Stimulated activated CD8-positive, alpha-beta memory T cell treated with anti-CD3 and anti-CD28 coated beads, Interleukin-2, amount 100 ng/mL, for 1 hour (primary cell): ENCODE measurements at places on chromosomes 6 and 20.
A peak's percentile ranks its signal among the peaks of the same experiment; 100 is the strongest.

DNA sequence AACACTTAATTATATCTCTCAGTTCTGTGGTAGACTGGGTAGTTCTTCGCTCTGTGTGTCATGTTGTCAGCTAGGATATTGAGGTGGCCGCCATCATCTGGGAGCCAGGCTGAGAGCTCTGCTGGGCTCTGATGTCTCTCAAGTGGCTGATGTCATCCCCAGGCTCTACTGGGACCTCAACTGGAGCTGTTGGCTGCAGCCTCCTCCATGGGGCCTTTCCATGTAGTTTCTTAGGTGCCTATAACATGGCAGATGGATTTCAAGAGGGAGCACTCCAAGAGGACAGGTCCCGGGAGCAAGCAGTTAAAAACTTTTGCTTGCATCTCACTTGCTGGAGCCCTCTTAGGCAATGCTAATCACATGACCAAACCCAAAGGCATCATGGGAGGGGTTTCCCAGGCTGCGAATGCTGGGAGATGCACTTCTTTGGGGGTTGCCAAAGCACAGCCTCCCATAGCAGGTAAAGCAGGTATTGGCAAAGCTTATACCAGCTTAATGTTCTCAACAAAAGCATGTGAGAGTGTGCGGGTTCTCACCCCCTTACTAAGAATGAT lies 129.8 kb downstream of the TMEM242 start:
- DNase-seq = no peak

- no peak for DNase-seq
Measured at GRCh38 chr6:24875534-24875901, 60.2 kb downstream of the RIPOR2 start.

GRCh38 chr6:38151580-38152500 lies 332.3 kb downstream of the ZFAND3 start:
- DNase-seq = no peak

- no peak for DNase-seq
Measured at GRCh38 chr6:74574794-74575193, 631.1 kb downstream of the COL12A1 start.

DNA sequence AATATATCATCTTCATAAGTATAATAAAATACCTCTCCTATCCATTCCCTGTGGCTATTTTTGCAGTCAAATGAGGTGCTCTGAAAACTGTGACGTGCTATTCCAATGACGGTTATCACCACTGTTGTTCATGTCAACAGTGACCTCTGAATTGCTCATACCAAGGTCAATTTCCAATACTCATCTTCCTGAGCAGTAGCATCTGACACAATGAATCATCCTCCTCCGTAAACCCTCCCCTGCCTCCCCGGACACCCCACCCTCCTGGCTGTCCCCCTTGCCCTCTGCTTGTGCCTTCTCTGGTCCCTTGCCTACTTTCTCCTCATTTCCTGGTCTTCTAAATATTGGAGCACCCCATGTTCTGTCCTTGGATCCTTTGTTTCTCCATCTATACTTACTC lies 77.7 kb upstream of the SLC22A23 start:
- no peak for DNase-seq

- no peak for DNase-seq
Measured at GRCh38 chr6:19851241-19852089, 14.3 kb downstream of the ID4 start.

- no peak for DNase-seq
Measured at GRCh38 chr6:128595544-128595943, 75.1 kb upstream of the PTPRK start.

DNA sequence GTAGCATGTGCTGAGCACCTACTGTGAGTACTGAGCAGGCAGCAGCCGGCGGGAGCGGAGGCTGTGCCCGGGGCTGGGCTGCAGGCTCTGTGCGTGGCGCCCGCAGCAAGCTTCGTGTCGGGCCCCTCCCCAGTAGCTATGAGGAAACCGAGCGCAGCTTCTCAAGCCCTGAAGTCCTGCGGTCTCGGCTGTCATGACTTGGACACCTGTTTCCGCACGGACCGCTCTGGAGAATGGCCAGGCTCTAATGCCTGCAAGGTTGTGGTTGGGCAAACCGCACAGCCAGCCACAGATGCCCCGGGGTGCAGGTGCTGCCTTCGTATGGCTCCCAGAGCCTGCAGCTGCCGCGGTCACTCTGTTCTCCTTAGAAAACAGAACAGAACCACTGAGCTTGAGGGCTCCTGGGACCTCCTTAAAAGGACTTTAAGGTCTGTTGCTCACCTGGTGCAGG lies 33.7 kb downstream of the PYGB start:
- DNase-seq = no peak

- DNase-seq = no peak
Measured at GRCh38 chr6:39593646-39594045, 131.6 kb downstream of the KIF6 start.

- DNase-seq = no peak
Measured at GRCh38 chr6:124977067-124977908, 15.1 kb downstream of the RNF217 start.

DNA sequence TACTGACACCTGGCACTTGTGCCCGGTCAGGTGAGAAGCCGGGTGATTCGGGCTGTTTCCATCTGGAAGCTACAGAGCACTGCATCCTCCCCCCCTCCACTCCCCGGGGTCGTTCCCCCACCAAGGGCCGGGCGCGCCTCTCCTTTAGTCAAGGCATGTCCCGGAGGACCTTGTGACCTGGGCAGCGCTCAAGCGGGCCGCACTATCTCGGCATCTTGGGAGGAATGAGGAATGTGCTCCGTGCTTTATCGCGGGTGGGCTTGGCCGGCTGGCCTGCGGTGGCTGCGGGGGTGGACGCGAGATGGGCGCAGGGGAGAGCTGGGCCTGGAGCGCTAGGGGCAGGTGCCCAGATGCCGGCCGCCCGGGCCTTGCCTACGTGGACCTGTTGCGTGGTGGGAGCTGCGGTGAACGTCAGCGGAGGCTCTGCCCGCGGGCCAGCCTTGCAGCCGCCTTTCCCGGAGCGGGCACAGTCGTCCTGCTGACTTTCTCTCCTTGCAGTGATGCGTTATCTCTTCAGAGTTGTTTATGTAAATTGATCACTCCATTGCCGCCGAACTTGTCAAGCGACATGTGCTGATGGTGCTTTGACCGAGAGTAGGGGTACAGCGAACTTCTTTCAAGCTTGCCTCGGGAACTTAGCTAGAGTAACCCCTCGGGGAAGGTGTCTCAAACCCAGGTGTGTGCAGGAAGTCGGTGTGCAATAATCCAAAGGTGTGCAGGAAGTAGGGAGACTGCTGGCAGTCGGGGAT lies 1.1 kb downstream of the LRRC1 start:
- no peak for DNase-seq

DNA sequence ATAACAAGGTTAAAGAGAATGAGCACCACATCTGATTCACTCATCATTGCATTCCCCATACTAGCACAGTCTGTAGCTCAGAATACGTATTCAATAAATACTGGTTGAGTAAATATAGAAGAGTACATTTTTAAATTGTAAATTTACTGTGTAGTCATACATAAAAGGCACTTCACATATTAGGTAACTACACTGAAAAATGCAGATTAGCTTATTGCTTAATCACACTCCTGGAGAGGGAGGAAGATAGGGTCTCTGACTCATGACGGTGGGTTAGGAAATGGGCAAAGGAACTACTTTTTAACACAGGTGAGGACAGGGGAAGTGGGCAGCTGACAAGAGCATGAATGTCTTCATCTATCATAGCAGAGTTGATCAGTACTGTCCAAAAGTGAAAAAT lies 133.2 kb downstream of the TBC1D32 start:
- DNase-seq = no peak

GRCh38 chr20:7883741-7884140 lies 56.5 kb downstream of the HAO1 start:
- DNase-seq = no peak

DNA sequence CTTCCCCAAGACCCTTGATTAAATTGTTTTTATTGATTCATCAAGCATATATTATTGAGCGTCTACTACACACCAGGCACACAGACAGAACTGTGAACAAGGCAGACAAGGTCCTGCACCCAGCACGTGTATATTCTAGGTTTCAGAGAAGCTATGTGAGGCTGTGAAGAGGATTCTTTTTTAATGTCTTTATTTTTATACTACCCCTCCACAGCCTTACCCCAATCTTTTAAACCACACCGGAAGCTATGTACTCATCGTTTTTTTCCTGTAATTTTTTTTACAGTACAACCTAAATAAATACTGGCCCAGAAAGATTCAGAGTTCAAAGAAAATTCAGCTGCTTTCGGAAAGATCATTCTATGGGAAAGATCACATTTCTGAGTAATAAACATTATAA lies 10.0 kb downstream of the SGK1 start:
- DNase-seq = no peak

DNA sequence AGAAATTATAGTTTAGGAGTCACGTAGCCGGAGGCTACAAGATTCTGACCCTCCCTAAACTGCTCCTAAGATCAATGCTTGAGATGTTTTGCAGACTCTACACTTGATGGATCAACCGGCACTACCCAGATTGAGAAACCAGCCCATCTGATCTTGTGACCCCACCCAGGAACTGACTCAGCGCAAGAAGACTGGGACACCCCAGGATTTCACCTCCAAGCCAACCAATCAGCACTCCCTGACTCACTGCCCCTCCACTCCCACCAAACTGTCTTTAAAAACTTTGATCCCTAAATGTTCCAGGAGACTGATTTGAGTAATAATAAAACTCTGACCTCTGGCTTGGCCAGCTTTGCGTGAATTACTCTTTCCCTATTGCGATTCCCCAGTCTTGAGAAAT lies 99.8 kb downstream of the OPRM1 start:
- DNase-seq = no peak

- DNase-seq = no peak
Measured at GRCh38 chr6:150380256-150380655, 11.4 kb downstream of the IYD start.

- DNase-seq = no peak
Measured at GRCh38 chr20:1802385-1803060, 92.7 kb upstream of the SIRPA start.

- no peak for DNase-seq
Measured at GRCh38 chr6:82870582-82871172, 195.0 kb downstream of the UBE3D start.

DNA sequence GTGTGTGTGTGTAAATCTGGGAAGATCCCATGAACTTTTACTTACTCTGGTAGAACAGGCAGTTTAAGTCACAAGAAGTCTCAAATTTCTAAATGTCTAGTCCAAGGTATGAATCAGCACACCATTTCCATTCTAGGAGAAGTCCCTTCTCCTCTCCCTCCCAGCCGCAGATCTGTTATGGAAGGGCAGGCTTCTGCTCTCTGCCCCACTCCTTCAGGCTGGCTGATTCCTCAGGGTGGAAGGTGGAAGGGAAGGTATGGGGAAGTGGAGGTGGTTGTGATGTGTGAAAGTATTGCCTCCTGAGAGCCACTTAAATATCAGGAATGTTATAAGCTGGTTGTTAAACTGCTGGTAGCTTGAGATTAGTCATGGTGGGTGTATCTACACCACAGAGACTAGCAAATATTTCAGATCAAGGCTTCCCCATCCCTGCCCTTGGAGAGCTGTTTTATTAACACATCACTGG lies 44.5 kb upstream of the LAMA4 start:
- no peak for DNase-seq

DNA sequence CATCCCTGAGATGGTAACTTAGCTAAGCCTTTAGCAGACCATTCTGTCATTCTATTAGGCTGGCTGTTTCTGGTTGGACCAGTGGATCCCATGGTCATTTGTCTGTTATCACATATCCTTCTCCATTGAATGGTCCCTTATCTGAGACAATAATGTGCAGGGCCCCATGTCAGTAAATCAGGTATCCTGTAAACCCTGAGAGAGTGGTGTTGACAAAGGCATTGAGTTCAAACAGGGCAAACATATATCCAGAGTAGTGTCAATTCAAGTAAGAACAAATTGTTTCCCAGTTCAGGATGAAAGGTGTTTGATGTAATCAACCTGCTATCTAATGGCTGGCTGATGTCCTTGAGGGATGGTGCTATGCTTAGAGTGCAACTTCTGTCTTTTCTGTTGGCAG lies 126.2 kb downstream of the LINC00237 start:
- DNase-seq = no peak

GRCh38 chr6:151475653-151476523 lies 17.9 kb upstream of the CCDC170 start:
- DNase-seq = peak; percentile 20

GRCh38 chr6:81865712-81866111 lies 113.2 kb upstream of the TENT5A start:
- DNase-seq = no peak

GRCh38 chr6:106973018-106973835 lies 1.3 kb downstream of the CD24 start:
- no peak for DNase-seq

DNA sequence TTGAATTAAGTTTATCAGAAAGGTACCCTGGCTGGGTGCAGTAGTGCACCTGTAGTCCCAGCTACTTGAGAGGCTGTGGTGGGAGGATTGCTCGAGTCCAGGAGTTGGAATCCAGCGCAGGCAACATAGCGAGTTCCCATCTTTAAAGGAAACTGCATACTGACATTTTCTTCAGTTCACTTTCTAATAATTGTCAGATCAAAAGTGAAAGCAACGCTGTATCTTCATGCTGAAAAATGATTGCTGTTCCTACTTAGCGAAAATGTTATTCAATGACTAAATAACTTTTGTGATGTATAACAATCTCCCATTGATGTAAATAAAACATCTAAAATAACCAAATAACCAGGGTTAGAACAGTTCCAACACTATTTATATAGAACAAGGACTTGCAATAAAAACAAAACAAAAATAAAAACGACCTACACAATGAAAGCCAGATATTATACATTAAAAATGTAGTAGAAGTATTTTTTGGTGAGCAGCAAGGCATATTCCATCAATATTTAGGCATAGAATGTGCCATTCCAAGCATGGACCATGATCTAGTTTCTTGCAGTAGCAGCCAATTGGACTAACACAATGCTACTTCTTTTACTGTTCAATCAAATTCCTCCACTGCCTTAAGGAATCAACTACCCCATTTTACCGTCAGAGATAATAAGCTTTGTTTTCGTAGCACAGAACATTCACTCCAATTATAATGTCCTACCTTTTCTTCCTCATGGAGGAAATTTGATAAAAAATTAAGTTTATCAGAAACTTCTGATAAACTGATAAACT lies 1.5 kb downstream of the LATS1 start:
- no peak for DNase-seq

DNA sequence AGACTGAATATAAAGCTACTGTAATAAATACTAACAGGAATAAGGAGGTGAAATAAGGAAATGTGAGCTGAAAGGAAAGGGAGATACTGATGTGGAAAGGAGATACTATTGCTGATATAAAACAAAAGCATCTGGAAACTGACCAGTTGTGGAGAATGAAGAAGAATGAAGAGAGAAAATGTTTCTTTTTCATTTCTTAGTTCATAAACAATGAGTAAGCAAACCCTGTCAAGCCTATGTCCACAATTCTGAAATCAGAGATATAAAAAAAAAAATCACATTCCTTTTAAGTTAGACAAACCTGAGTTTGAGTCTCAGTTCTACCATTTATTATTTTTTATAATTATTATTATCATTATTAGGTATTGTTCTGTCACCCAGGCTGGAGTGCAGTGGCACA lies 121.6 kb upstream of the GJE1 start:
- DNase-seq = no peak
